ENCODE measurements at places on chromosomes 7 and 10.

DNA sequence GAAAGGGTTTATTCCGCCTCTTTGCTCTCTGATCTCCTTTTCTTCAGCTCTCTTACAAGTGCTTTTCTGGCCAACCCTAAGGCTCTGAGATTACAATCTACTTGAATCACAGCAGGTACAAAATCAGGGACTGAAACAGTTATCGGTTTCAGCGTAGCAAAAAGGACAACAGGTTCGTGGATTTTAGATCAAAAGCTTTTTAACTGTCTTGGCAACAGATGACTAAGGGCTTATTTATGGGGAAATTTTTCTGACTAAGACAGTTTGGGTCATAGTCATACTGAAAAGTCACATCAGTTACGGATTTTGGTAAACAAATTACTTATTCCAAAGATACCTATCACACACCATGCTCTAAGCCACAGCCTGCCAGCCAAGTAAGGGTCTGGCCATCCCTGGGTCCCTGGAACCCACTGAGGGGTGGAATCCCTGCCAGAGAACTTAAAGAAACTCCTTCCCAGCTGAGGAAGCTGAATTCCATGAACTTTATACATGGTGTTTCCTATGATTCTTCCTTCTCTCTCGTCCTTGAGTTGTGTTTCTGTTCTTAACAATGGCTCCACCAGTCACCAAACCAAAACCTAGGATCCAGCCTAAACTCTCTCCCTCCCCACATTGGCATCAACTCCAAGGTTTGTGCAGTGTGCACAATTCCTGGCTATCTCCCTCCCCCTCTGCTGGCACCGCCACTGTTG lies 169.3 kb downstream of the FAM107B start:
- no peak for DNase-seq

DNA sequence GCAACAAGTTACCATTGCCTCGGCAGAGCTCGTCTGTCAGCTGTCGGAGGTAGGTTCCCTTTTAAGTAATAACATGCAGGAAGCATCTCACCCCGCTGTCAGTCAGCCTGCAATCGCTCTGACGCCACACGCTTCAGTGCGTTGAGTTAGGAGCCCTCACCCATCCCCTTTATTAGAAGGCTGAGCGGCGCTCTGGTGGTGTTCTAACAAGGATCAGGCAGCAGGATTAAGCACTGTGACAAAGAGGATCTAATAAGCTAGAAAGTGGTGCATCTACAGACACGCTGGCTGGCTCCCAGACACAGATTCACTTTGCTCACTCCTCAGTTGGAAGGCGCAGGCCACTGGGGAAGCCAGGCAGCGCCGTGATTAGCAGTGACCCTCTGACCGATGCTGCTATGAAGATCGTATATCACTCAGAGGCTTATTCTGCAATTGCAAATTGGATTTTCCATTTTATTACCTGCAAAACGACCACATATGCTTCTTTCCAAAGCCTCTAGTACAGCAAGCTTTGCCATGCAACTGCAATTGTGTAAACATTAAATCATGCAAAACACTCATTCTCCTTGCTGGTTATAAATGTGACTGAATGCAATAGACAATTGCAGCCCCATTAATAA lies 117.7 kb downstream of the RSU1 start:
- no peak for DNase-seq

DNA sequence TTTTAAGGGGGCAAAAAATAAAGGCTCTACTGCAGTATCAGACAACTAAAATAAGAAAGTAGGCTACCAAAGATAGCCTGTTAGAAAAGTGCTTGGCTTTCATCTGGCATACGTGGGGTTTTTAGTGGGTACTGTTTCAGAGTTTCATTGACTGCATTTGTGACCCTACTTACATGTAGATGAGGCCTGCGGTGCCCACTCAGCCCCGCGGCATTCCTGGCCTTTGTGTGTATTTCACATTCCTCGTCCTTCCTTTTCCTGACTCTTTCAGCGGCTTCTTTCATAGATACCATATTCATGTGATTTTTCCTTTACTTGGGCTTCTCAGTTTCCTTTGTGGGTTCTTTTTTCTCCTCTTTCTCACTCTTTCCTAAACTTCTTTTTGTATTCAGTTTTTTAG lies 50.7 kb downstream of the UBE3C start:
- no peak for DNase-seq

GRCh38 chr10:47167591-47167990 lies 132.4 kb upstream of the GDF10 start:
- no peak for DNase-seq

- no peak for DNase-seq
Observed at GRCh38 chr7:130909881-130910672, 176.1 kb upstream of the KLF14 start.

- DNase-seq: no peak
Observed at GRCh38 chr7:46664453-46664852, 743.4 kb upstream of the IGFBP3 start.

DNA sequence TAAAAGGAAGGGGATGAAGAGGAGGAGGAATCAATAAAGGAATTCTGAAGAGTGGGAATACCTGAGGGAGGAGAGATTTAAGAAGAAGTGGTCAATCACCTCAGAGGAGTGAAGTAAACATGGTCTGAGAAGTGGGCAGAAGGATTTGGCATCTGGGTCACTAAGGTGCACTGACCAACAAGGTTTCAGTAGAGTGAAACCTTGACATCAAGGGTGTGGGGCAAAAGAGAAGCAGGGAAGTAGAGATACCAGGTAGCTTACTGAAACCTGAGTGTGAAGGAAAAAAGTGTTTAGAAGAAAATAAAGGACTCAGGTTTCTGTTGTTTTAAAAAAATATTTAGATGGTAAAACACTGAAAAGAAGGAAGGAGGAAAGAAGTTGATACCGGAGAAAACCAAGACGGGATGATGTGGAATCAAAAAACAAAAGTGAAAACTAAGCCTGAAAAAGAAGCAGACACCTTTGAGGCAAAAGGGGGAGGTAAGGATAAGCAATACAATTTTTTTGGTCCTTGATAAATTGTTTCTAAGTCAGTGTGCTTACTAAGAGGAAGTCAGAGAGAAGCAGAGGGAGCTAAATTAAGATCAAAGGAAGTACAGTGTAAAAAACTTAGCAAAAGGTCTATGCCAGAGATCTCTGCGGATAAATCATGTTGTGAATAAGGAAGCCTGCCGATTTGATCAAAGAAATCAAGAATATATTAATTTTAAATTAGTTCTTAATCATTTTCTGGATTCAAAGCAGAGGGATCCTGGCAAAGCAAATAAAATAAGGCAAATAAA lies 137.2 kb upstream of the GPR22 start:
- no peak for DNase-seq

Measured in islet precursor cell (in vitro differentiated cells).